ENCODE measurements at places on chromosomes 7 and 10.

DNA sequence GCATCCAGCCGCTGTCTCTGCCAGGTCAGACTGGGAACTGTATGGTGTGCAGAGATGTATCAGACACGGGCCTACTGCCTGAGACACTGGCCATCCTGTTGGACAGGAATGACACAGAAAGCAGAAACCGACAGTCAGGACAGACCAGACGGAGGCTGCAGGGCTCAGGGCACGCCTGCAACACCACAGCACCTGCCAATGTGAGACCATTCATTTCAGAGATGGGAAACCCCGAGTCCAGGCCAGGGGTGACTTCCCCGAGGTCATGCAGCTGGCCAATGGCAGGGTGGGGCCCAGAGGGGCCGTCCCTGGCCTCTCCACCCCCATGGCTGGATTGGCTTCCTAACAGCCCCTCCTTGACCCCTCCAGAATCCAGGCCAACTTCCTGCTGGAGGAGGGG is 34.7 kb downstream of the GRID1 start:
- no peak for DNase-seq

DNA sequence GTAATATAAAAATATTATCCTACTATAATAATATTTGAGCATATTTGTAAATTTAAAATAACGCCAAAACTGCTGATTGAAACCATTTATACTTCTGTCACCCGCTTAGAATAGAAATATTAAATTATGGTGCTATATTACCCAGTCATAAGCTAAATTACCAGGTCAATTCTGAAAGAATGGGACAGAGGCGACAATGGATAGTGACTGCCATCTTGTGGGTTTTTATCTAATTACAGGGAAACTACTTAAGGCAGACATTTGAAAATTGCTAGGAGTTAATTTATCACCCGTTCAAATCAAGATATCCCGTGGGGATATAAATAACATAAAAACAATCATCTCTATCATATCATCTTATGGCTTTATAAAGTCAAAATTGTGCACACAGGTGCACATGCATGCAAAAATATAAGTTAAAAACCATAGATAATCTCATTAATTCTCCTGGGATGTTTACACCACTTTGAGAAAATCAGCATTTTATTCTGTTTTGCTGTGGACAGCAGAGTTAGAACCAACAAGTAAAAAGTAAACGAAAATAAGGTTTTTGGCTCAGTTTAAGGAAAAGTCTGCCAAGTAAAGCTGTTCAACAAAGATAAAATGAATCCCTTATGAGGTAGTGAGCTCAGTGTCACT is 41.3 kb upstream of the HPSE2 start:
- no peak for DNase-seq

- DNase-seq = peak; percentile 69
Observed at GRCh38 chr10:30437031-30437841, 3.3 kb downstream of the MAP3K8 start.

GRCh38 chr10:131579251-131580071 is 267.9 kb upstream of the TCERG1L start:
- DNase-seq = no peak

DNA sequence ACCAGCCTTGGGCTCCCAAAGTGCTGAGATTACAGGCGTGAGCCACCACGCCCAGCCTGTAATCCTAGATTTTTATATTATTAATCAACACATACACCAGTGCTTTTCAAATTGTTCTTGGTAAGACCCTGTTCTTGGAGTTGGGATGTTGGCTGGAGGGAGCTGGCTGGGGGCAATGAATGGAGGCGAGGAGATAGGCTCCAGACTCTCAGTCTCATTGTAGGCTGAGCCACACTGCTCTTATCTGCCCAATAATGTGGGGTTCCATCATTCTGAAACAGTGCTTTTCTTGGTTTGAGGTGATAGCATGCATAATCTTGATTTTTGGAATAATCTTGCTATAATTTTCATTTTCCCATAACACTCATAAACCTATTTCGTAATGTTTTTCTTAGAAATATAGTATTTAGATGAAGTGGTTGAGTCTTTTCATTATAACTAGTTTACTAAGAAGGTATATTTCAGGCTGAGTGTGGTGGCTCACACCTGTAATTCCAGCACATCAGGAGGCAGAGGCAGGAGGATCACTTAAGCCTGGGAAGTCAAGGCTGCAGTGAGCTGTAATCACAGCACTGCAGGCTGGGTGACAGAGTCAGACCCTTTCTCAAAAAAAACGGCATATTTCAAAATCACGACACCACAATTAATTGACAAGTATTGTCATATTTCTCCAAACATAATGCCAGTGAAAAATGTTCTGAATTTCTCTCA is 65.1 kb upstream of the LYZL2 start:
- no peak for DNase-seq

- DNase-seq = no peak
Observed at GRCh38 chr10:25071227-25071626, 54.8 kb downstream of the THNSL1 start.

GRCh38 chr7:22853674-22854157 is 31.1 kb upstream of the TOMM7 start:
- peak; percentile 62 for DNase-seq

- no peak for DNase-seq
Observed at GRCh38 chr10:45646384-45647050, 26.1 kb downstream of the ZFAND4 start.

DNA sequence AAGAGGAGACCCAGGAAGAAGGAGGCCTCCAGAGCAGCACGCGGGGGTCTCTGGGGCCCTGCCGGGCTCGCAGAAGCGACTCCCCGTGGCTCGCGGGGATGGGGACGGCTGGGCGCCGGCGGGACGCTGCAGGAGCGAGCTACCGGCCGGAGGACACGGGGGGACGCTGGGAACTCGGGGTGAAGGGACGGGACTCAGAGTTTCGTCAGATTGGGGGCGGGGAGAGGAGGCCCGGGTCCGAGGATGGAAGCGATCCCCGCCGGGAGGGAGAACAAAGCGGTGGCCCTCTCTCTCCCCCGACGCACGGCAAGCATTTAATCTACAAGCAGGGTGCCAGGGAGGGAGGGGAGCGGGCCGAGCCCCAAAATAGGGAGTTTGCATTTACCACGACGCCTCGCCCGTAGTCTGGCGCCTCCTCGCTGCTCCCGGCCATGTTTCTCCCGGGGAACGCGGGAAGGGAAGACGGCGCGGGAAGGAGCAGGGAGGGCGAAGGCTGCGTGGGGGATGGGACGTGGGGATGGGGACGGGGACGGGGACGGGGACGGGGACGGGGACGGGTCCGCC is at the start of gene PRTFDC1:
Gene PRTFDC1, minus strand, starts transcription at position 464 of the 564 bp plus-strand sequence. Its CDS starts 31 bp downstream, at position 433.
- DNase-seq = peak; percentile 21

DNA sequence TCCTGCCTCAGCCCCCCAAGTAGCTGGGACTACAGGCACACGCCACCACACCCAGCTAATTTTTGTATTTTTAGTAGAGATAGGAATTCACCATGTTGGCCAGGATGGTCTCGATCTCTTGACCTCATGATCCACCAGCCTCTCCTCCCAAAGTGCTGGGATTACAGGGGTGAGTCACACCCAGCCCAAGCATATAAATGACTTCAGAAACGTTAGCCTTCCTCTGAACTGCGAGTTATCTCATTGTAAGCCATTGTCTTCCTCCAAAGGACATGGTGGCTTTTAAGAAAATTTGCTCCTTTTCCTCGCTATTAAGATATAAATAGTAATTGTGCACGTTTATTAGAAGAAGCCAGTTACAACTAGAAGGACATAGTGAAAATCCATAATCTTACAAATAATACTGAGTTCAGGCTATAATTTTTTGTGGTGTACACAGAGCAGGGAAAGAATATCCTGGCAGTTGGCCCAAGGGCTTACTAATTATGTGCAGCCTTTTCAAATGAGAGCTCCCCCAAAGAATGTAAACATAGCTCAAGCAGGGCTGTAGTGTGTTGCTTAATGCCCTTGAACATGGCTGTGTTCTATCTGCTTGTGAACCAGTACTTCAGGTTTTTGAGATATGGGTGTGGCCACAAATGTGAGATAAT is 495.8 kb downstream of the PARD3 start:
- DNase-seq = no peak

- peak; percentile 37 for DNase-seq
Observed at GRCh38 chr7:50068026-50068425, 25.0 kb downstream of the ZPBP start.

- DNase-seq = no peak
Observed at GRCh38 chr10:31936933-31937332, 8.3 kb upstream of the ARHGAP12 start.

GRCh38 chr10:67834375-67834774 is 3.6 kb downstream of the DNAJC12 start:
- no peak for DNase-seq

DNA sequence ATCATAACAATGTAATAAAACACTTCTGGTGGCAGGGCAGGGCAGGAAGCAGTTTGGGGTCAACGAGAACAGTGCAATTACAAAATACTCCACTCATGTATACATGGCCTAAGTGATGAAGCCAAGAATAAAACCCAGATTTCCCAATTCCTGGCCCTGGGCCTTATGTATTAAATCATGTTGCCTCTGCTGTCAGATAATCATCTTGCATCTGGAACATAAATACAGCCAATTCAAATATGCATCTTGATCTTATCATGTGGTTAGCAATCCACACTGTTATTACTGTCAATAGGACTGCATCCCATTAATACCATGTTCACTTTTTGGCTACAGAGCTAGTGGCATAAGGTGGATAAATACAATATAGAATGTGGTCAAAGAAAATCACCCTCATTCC is 186.5 kb upstream of the SLC25A13 start:
- no peak for DNase-seq

DNA sequence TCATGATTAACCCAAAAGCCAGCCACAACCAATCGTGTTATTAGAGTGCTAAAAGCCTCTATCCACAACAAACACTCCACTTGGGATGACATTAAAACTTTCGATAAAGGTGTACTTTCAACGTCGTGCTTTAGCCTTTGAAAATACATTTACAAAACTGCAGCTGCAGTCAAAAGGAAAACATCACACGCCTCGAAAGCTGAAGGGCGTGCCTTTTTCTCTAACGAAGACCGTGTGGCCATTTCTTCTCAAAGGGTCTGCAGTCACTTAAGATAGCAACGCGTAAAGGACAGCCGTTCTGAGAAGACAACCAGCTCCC is 1.1 kb downstream of the ARHGAP12 start:
- peak; percentile 26 for DNase-seq

GRCh38 chr7:45026984-45027773 is 27.2 kb downstream of the CCM2 start:
- DNase-seq = peak; percentile 68

DNA sequence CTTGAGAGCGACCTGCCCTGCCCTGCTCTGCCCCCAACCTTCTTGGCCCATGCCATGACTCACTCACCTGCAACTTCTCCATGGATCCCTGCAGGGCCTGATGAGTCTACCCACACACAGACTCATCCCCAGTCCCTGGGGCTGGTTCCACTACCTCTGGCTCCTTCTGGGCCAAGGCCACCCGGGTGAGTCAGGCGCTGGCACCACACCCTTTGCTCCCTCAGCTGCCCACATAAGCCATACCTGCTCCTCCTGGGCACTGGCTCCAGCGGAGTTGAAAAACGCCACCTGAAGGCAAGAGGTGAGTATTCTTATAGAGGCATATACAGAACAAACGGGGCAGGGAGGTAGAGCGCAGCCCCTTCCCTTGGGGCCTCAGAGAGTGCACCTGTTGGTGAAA is 16.2 kb upstream of the MTPAP start:
- no peak for DNase-seq

DNA sequence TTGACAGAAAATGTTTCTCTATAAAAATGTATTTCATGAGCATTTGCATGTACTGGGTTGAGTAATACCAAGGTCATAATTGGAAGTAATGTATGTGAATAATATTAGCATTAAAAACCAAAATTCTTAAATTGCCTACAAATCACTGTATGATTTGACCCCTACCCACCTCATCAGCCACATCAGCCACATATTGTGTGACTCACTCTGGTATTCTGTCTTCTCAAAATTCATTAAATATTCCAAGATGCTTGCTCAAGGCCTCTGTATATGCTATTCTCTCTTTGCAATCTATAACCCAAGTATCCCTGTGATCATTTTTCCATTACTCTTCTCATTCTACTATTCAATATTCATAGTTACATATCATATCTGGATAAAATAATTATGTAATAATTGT is 21.4 kb downstream of the POT1 start:
- DNase-seq = no peak

GRCh38 chr7:16210171-16210570 is 211.2 kb downstream of the CRPPA start:
- DNase-seq = no peak

GRCh38 chr10:93503075-93503474 is 6.7 kb downstream of the CEP55 start:
- DNase-seq = peak; percentile 4

DNA sequence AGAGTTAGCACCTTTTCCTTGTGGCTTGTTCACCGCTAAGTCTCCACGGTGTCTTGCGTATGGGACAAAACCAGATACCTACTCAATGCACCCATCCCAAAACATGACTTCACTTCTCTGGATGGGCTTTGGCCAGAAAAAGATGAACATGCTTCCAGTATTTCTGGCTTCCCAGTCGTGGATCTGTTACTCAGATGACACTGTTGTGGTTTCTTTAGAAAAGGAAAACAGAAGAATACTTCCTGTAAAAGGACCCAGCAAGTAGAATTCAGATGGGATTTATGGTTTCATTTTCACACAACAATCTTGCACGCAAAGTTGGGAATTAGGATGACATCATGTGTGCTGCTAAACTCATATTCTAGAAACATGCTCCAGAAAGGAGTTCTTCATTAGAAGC is 216.7 kb downstream of the ADAM12 start:
- no peak for DNase-seq

DNA sequence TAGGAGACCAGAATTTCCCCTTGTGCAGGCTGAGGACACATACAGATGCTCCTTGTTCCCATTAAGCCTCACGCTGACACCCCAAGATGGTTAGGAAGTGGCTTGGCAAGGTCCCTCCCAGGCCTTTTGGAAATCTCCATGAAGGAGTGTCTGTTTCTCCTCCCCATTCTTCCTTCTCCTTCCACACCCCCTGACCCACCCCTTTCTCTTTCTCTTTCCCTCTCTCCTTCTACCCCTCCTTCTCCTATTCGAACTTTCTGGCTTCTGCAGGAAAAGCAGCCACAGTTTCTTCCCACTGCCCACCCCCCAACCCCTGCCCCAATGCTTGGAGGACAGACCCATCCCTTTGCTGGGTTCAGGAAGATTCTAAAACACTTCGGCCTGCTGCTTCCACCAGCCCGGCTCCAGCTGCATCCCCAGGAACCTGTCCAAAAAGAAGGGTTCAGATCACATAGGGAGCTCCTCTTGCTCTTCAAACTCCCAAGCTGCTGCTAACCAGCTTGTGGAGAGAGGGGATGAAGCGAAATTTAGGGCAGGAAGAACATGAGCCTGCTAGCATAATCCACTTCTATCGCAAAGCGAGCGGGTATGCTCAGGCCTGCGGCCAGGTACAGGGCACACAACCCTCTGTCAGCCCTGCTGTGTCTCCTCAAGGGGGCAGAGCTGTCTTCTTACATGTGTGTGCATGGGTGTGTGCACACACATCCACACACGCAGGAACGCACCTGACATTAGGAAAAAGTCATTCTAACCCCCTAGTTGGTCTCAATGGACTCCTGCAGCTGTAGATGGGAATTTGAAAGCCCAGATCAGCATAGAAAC is 80.4 kb downstream of the PPP1R3C start:
- no peak for DNase-seq

- DNase-seq = no peak
Observed at GRCh38 chr10:121539786-121540185, 58.5 kb downstream of the FGFR2 start.

- no peak for DNase-seq
Observed at GRCh38 chr10:43862756-43863155, 214.1 kb upstream of the ZNF32 start.

GRCh38 chr10:84195044-84195830 is 900 bp downstream of the CDHR1 start:
- no peak for DNase-seq

Measured in CD4-positive, alpha-beta T cell treated with Interleukin-2 at 100 ng/mL for 4 hours (primary cell).